ENCODE measurements at places on chromosomes 2 and 18.

GRCh38 chr2:241563981-241564595 is 5.5 kb downstream of the BOK start:
- DNase-seq: no peak

DNA sequence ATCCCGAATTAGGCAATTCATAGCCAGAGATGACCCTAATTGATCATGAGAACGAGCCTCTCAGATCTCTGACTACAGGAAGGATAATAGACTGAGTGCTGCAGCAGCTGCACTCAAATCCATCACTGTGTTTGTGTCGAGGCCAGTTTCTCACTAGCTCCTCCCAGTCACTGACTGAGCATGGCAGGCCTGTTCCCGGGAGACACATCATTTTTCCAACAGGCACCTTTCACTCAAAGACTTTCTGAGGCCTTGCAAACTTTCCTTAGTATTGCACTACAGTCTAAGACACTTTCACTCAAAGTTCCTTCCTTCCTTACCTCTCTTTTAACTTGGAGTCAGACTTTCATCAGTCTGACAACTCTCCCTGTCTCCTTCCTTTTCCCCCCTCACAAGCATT is 13.7 kb downstream of the SOS1 start:
- DNase-seq: peak; percentile 26

DNA sequence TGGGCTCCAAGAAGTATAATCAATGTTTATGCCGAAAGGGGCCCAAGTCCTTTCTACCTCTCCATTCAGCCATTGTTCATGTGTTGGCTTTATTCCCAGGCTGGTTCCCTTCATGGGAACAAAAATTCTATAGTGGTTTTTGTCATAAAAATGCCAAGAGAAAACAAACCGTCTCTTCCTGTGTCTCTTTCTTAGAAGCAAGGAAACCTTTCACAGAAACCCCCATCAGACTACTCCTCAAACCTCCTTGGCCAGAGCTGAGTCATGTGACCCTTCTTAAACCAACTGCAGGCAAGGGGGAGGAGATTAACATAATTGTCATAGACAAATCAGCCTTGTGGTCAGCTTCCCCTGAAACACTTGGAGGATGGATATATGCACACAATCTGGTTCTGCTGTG is 75.1 kb upstream of the TANK start:
- no peak for DNase-seq

DNA sequence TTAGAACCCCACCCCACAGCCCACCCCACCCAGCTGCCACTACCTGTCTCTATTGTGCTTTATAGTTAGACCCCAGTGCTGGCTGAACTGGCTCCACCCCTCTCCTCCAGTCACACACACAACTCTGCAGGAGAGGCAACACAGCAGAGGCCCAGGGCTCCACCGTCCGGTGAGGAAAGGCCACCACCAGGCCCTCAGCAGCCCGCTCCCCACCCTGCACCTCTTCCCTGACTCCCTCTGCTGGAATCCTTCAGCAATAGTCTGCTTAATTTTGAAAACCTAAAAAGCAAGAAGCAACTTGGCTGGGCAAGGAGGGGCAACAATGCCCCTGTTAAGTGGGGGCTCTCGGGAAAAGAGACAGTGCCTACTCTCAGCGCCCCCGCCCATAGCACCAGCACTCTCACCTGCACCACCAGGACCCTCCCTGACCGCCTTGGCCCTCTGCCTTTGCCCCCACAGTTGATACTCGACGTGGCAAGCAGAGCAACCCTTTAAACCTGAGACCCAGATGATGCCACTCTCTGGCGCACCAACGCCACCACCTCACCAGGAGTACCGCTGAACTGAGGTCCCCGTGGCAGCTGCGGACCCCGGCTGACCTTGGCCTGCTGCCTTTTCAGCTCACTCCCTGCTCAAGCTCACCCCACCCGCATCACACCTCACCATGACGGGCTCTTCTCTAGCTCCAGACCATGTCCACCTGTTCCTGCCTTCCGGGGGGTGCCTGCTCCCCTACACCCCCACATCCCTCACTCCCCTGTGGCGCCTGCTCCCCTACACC is 45.7 kb downstream of the NDUFA10 start:
- DNase-seq: no peak

- DNase-seq: no peak
These were observed 17.4 kb downstream of the XDH start for GRCh38 chr2:31397094-31397493.

- DNase-seq: no peak
These were observed 242.4 kb upstream of the SLC39A10 start for GRCh38 chr2:195414537-195415100.

DNA sequence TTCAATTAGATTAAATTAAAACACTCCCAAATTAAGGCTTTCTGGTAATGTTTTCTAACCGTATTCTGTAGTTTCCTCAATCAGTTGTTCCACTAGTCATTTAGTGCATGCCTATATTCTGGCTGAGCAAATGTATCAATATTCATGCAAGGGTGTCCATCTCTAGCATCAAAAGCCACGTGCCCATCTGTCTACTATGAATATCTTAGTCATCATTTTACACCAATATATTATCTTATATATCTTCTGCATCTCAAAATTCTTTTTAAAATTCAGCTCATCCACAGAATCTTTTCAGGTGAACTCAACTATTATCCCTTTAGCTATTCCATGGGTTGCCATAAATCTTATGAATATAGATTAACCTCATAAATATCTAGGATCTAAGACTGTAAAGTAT is 488.2 kb downstream of the PARD3B start:
- no peak for DNase-seq

DNA sequence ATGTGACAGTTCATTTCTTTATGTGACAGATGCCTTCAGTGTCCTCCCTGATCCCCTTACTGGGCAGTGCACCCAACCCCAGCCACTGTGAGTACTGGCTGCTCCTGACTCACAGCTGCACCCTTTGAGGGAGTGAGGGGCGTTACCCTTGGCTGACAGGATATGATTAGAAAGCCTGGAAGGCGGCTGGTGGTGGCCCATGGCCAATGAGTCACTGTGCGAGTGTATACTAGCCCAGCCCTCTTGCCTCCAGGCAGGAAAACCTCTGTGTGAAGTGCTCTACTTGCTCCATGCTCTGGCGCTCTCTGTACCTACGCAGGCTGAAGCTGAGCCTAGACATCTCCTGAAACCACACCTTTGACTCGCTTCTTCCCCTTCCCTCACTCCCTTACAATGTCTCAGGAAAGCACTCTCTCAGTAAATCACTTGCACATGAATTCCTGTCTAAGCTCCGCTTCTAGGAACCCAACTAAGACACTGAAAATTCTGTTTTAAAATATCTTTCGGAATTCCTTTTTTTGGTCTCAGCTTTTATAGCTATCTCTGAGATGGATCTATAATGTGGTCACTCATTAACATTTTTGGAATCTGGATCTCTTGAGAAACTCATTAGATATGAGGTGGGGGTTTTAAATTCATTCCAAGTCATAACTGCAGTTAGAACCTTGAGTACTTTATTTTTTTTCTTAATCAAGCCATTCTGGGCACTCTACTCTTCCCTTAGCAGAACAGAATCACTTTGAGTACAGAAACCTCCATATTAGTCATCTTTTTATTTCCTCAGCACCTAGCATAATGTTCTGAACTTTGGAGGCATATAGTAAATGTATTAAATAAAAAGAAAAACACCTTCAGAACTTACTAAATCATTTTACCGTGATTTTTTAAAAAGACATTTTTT is 25.3 kb upstream of the STAM2 start:
- peak; percentile 92 for DNase-seq

GRCh38 chr2:31205186-31205585 is 12.1 kb downstream of the CAPN14 start:
- no peak for DNase-seq

- no peak for DNase-seq
These were observed 172.3 kb downstream of the ICOS start for GRCh38 chr2:204108781-204109295.

GRCh38 chr18:8747440-8747937 is 42.1 kb downstream of the MTCL1 start:
- peak; percentile 54 for DNase-seq

GRCh38 chr2:164504253-164504652 is 117.0 kb downstream of the GRB14 start:
- DNase-seq: peak; percentile 29

DNA sequence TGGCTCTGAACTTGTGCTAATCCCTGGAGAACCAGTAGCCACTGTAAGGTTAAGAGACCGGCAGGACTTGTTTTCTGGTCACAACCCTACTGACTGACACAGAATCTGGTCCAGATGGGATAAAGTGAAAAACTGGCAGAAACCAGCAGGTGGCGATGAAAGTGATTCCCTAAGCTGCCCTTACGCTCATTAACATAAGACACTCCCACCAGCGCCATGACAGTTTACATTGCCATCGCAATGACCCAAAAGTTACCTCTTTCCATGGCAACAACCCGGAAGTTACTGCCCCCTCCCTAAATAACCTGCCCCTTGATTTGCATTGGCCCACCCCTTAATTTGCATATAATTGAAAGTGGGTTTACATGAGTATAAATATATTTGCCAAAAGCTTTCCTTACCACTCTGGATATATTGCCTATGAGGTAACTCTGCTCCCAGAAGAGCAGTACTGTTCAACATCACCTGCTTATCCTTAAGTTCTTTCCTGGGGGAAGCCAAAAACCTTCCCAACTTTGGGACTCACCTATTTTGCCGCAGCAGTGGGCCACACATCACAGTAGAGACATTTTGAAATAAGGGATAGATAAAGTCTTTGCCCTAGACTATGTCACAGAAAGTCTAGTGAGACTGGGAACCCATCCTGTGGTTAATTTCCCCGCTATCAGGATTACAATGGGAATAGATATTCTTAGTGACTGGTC is 35.8 kb upstream of the AFF3 start:
- DNase-seq: peak; percentile 62

- DNase-seq: no peak
These were observed 36.9 kb downstream of the RIT2 start for GRCh38 chr18:43078478-43079092.

- peak; percentile 78 for DNase-seq
These were observed at the start of gene SIX2 for GRCh38 chr2:45009303-45009927. SIX2 (minus strand) TSS chr2:45009452; CDS start chr2:45009110, 342 bp downstream.

- no peak for DNase-seq
These were observed 446.7 kb downstream of the SETBP1 start for GRCh38 chr18:45127405-45127804.

DNA sequence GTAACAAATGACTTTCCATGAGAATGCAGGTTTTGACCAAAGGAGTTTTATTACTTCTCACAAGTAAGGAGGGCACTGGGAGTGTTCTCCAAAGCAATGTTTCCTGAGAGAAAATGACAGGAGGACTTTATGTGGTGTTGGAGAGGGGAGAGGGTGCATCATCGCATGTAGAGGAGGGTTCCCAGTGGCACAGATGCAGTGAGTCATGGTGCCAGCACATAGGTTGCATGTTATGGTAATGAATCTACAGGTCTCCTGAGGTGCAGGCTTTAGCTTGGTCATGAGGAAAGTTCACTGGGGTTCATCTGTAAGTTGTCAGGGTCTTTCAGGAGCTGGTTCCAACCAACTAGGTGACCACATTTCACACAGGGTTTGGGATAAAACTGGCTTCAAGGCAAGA is 30.4 kb downstream of the NAT8 start:
- no peak for DNase-seq

GRCh38 chr2:105796791-105797190 is 52.1 kb downstream of the NCK2 start:
- no peak for DNase-seq

DNA sequence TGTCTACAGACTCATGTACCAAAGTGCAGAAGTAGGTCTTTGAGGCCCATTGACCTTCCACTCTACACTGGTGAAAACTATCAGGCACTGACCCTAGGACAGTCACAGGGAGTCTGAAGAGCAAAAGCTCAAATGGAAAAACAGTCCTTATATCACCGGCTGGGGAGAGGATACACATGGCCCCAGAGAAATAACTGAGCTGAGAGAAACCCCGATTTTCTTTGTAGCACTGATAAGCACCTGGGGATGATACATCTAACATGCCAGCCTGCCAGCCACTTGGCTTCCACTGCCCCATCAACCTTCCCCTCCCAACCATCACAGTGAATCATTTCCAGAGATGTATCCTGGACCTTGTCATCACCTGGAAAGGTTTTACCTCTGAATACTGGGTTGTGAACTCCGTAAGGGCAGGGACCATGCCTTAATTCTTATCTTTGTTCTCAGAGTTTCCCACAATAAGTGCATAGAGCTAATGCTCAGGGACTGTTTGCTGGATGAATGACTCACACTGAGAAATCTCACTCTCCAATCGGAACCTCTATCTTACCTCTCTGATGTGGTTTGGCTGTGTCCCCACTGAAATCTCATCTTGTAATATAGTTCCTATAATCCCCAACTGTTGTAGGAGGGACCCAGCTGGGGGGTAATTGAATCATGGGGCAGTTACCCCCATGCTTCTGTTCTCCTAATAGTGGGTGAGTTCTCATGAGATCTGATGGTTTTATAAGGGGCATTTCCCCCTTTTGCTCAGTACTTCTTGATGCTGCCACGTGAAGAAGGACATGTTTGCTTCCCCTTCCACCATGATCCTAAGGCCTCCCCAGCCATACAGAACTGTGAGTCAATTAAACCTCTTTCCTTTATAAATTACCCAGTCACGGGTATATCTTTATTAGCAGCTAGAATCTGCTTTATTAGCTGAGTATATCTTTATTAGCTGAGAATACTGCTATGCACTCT is 37.1 kb downstream of the EVA1A start:
- DNase-seq: peak; percentile 66

DNA sequence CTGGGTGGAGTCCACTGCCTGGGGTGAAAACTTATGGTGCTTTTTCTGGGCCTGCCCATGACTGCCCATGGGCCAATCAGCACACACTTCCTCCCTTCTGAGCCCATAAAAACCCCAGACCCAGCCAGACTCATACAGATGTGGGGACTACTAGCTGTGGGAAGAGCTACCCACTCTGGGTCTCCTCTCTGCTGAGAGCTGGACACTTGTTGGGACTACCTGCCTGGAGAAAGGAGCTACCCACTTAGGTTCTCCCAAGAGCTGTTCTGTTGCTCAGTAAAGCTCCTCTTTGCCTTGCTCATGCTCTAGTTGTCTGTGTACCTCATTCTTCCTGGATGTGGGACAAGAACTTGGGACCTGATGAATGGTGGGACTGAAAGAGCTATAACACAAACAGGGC is 119.6 kb upstream of the SLC38A11 start:
- DNase-seq: no peak

DNA sequence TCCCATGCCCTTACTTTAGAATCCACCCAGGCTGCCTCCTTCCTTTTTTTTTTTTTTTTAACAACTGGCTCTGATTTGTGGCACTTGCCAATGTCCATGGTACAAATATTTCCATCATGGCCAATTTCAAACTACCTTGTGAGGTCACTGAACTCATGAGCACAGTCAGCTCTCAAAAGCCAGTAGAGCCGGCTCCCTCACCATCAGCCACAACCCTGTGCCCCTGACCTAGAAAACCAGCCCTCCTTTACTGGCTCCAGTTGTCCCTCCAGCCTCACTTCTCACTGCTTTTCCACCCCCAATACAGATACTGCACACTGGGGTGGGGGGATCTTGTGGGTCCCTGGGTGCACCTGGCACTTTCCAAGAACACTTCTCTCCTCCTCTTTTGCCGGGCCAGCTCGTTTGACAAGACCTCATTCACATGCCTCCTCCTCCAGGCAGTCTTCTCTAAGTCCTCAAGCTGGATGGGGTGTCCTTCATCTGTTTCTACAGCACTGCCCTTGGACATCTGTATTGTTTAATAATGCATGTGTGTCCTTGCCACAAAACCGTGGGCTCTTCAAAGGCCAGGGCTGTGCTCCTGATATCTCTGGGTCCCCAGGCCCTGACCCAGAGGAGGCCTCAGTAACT is 35.5 kb downstream of the SDC1 start:
- no peak for DNase-seq

- DNase-seq: no peak
These were observed 40.4 kb downstream of the VWA3B start for GRCh38 chr2:98127229-98127989.
